Breast epithelium (tissue), 4 donors: ENCODE measurements at places on chromosomes 4 and X. TPM values are rescaled to one million over a fixed set of nuclear protein-coding genes. Genes with fewer than 3 reads are reported as not detected.

CHM gene
- total RNA-seq: 37.2 TPM

ARX gene
- not detected for total RNA-seq

NOCT gene
- total RNA-seq: 4.0 TPM

CLTRN gene
- not detected for total RNA-seq

GIMD1 gene
- total RNA-seq: not detected

CT45A2 gene
- total RNA-seq: not detected

EDA gene
- total RNA-seq: 3.6 TPM

SOD3 gene
- 131 TPM for total RNA-seq

QRFPR gene
- total RNA-seq: 0.66 TPM

TRIML2 gene
- total RNA-seq: not detected

TCEAL2 gene
- total RNA-seq: 6.4 TPM

TMEM144 gene
- 50.1 TPM for total RNA-seq

NSG1 gene
- 6.2 TPM for total RNA-seq

HTR2C gene
- total RNA-seq: not detected

F11 gene
- not detected for total RNA-seq

RBM47 gene
- 89.5 TPM for total RNA-seq

APLN gene
- total RNA-seq: 5.9 TPM

MAGEA2B gene
- total RNA-seq: not detected

RRH gene
- not detected for total RNA-seq

MAMLD1 gene
- 2.3 TPM for total RNA-seq

HGFAC gene
- total RNA-seq: 0.59 TPM

ATOH1 gene
- not detected for total RNA-seq

ARHGAP36 gene
- total RNA-seq: 10.0 TPM

CXCL6 gene
- total RNA-seq: 2.9 TPM

UVSSA gene
- 22.9 TPM for total RNA-seq

NPY2R gene
- total RNA-seq: 1.6 TPM

IQCM gene
- not detected for total RNA-seq

REELD1 gene
- total RNA-seq: 0.73 TPM

LRAT gene
- 4.5 TPM for total RNA-seq

SYP gene
- 2.7 TPM for total RNA-seq

PDE6B gene
- 8.5 TPM for total RNA-seq

HMGN5 gene
- 4.6 TPM for total RNA-seq

SPARCL1 gene
- total RNA-seq: 408 TPM

SH3TC1 gene
- 17.3 TPM for total RNA-seq

PSAPL1 gene
- not detected for total RNA-seq

HS6ST2 gene
- total RNA-seq: 1.2 TPM

DGAT2L6 gene
- not detected for total RNA-seq

CSAG1 gene
- not detected for total RNA-seq

ADAM29 gene
- total RNA-seq: 2.3 TPM

FOXP3 gene
- not detected for total RNA-seq

OPHN1 gene
- 9.5 TPM for total RNA-seq

ADH1C gene
- 31.8 TPM for total RNA-seq

REPS2 gene
- 9.6 TPM for total RNA-seq

MGAT4D gene
- not detected for total RNA-seq

FTSJ1 gene
- total RNA-seq: 34.8 TPM

FAT4 gene
- 13.4 TPM for total RNA-seq

BEND2 gene
- not detected for total RNA-seq

POF1B gene
- total RNA-seq: 19.5 TPM

SHROOM4 gene
- total RNA-seq: 12.5 TPM

GPC4 gene
- total RNA-seq: 5.2 TPM

RASSF6 gene
- 4.6 TPM for total RNA-seq

UXT gene
- total RNA-seq: 155 TPM

MCF2 gene
- total RNA-seq: not detected

BEX3 gene
- 95.4 TPM for total RNA-seq

CNGA2 gene
- total RNA-seq: not detected
